Breast epithelium (tissue), 4 donors: ENCODE measurements at places on chromosomes 1 and 21. TPM values are rescaled to one million over a fixed set of nuclear protein-coding genes. Genes with fewer than 3 reads are reported as not detected.

DNA sequence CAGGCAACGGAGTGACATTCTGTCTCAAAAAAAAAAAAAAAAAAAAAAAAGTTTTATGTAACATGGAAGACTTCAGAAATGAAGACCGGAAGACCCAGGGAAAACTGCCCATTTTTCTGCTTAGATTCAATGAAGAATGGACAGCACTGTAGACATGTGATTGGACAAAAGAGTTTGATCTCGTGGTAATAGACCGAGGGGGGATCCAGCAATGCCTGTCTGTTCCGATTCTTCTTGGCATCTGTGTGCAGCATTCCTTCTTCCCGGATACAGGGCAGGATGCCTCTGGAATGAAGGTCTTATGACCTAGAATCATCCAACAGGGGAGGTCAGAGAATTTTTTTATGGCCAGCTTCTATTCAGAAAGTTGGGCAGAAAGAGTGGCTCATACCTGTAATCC, 5.6 kb upstream of the LYST start:
- no peak overlapping the region for H3K4me3 ChIP-seq
- H3K27me3 ChIP-seq: no peaks in the 10 kb centered on the region
- DNase-seq: no peak
- H3K27ac ChIP-seq: no peak overlapping the region

- DNase-seq: no peak
- H3K4me1 ChIP-seq: no peaks in the 10 kb centered on the region
- H3K36me3 ChIP-seq: no peaks in the 10 kb centered on the region
- no peak overlapping the region for H3K27ac ChIP-seq
These were observed 96.2 kb downstream of the ZMYM4 start for GRCh38 chr1:35364741-35365140.

DNA sequence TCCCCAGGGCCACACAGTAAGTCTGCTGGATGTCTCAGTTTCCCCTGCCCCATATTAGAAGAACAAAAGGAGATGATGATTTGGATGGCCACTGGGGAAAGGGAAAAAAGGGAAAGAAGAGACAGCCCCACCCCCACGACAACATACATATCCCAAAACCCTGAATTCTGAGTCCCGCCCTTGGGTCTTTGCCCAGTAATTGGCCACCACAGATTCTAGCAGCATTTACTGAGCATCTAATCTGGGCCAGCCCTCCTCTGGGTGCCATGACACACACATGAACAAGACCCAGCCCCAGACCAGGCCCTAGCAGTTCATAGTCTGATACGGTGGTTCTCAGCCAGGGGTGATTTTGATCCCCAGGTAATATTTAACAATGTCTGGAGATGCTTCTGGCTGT, 5.2 kb upstream of the TTC4 start:
- no peaks in the 10 kb centered on the region for H3K4me1 ChIP-seq
- no peak overlapping the region for H3K4me3 ChIP-seq
- no peaks in the 10 kb centered on the region for H3K36me3 ChIP-seq
- no peaks in the 10 kb centered on the region for H3K27me3 ChIP-seq
- no peak overlapping the region for H3K27ac ChIP-seq

- no peak overlapping the region for H3K4me3 ChIP-seq
- DNase-seq: no peak
These were observed 955.7 kb downstream of the TTLL7 start for GRCh38 chr1:83043244-83043643.

- H3K4me1 ChIP-seq: no peaks in the 10 kb centered on the region
- H3K27me3 ChIP-seq: peaks cover 3% of the 10 kb centered on the region
- H3K36me3 ChIP-seq: no peaks in the 10 kb centered on the region
- DNase-seq: no peak
- H3K4me3 ChIP-seq: no peak overlapping the region
These were observed 25.9 kb downstream of the RUNX3 start for GRCh38 chr1:24903955-24904730.

DNA sequence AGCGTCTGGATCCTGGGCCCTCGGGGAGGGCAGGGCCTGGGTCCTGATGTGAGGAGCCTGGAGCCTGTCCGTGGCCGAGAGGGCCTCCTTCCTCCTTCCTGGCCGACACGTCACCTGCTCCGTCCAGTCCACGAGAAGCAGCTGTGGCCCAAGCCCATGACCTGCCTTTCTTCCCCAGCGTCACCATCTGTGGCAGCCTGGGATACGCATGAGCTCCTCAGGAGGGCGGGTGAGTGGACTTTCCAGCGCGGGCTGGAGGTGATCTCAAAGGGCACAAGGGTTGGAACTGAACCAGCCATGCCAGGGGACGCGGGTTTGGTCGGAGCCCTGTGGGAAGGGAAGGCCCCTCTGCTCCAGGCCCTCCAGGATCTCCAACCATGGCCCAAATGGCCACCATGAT, 90.4 kb downstream of the DHRS3 start:
- H3K27me3 ChIP-seq: no peaks in the 10 kb centered on the region
- no peaks in the 10 kb centered on the region for H3K36me3 ChIP-seq
- H3K4me3 ChIP-seq: no peak overlapping the region
- H3K27ac ChIP-seq: no peak overlapping the region
- no peaks in the 10 kb centered on the region for H3K4me1 ChIP-seq
- DNase-seq: no peak

DNA sequence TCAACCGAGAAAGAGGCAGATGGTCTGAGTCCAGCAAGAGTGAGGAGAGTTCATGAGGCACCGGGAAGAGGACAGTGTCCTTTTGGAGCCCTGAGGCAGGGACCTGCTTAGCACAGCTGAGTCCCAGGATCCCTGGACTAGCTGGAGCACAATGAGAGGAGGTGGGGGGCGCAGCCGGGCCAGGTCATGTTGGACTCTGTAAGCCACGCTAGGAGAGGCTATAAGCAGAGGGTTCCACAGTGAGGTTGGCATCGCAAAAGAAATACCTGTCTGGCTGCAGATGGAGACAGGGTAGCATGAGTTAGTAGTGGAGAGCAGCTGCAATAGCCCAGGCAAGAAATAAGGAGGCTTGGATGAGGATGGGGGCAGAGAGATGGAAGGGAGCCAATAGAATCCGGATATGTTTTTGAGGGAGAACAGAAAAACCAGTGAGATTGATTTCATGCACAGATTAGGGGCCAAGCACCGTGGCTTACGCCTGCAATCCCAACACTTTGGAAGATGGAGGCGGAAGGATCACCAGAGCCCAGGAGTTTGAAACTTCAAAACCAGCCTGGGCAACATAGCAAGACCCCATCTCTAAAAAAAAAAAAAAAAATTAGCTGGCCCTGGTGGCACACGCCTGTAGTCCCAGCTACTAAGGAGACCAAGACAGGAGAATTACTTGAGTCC, 98.2 kb downstream of the DHRS3 start:
- H3K27ac ChIP-seq: peak overlapping the region; percentile 64
- no peaks in the 10 kb centered on the region for H3K36me3 ChIP-seq
- no peak overlapping the region for H3K4me3 ChIP-seq
- no peaks in the 10 kb centered on the region for H3K4me1 ChIP-seq
- no peak for DNase-seq

DNA sequence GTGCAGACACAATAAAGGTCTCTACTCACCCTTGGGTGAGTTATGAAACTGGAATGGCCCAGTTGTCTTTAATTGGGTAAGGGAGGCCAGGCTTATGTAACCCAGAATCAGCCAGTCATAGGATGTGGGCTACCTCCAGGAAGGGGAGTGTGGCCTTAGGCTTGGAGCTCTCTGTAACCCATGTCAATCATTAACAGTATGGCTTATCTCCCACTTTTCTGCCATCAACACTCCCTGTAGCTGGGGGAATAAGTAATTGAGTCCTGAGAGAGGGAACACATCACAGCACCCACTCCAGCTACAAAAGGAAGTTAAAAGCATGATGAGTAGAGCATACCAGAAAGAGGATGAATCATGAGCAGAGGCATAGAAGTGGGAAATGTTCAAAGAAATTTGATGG, 327.0 kb upstream of the DUSP10 start:
- H3K27ac ChIP-seq: no peak overlapping the region
- H3K4me3 ChIP-seq: no peak overlapping the region
- H3K27me3 ChIP-seq: no peaks in the 10 kb centered on the region
- DNase-seq: no peak
- no peaks in the 10 kb centered on the region for H3K36me3 ChIP-seq

- H3K4me1 ChIP-seq: no peaks in the 10 kb centered on the region
- no peaks in the 10 kb centered on the region for H3K27me3 ChIP-seq
- peaks cover 4% of the 10 kb centered on the region for H3K36me3 ChIP-seq
- H3K4me3 ChIP-seq: no peak overlapping the region
These were observed 26.2 kb upstream of the KNCN start for GRCh38 chr1:46577671-46578070.

- DNase-seq: no peak
- H3K36me3 ChIP-seq: no peaks in the 10 kb centered on the region
- H3K4me1 ChIP-seq: no peaks in the 10 kb centered on the region
- H3K27ac ChIP-seq: no peak overlapping the region
- H3K27me3 ChIP-seq: no peaks in the 10 kb centered on the region
- no peak overlapping the region for H3K4me3 ChIP-seq
These were observed 600.4 kb downstream of the ADGRL2 start for GRCh38 chr1:82401116-82401515.

GRCh38 chr1:116720364-116721038, 33.7 kb upstream of the CD2 start:
- DNase-seq: no peak
- no peaks in the 10 kb centered on the region for H3K36me3 ChIP-seq
- no peaks in the 10 kb centered on the region for H3K27me3 ChIP-seq
- no peak overlapping the region for H3K27ac ChIP-seq

DNA sequence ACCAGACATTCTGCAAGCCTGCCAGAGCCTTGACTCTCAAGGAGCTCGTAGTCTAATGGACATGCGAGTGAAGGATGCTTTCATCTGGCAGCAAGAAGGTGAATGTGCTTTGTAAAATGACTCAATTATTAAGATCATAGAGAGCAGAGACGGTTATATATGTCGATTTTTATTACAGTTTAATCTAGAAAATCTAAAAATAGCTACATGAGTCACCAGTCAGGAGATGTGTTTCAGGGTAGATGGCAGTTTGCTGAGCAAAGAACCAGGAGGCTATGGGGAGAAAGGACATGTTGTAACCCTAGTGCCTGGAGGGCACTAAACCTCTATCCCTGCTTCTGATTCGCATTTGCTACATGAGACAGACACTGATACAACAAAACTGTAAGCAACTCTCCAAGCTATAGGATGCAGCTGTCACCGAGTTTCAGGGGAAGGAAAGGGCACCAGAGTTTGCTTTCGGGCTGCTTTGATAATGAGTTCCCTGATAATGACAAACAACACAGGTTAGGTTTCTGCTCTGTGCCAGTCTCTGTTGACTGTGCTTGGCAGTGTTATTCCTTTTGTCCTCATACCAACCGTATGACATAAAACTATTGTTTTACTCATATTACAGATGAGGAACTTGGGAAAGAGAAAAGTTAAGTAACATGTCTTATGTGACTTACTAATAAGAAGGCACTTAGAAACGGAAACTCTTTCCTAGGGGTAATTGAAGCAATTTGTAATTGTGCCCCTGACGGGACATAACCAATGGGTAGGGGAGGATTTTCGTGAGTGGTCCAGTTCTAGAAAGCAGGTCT, 43.2 kb downstream of the C1orf198 start:
- H3K4me3 ChIP-seq: no peak overlapping the region
- no peaks in the 10 kb centered on the region for H3K27me3 ChIP-seq
- peak; percentile 58 for DNase-seq
- peak overlapping the region; percentile 91 for H3K27ac ChIP-seq
- no peaks in the 10 kb centered on the region for H3K36me3 ChIP-seq

DNA sequence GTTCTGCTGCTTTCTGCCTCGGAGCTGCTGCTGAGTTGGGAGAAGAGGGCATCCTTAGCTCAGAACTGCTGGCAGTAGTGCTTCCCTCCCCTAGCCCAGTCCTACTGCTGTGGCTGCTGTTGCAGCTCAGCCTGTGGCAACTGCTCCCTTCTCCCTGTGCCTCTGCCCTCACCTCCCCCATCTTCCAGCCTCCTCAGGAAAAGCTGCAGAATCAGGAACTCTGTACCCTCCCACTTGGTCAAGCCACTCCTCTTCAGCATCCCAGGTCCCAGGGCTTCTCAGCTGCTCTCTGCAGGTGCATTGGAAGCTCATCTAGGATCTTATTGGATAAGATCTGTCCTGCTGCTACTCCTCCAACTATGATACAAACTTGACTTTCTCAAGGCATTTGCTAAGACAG, 316.7 kb downstream of the BRINP2 start:
- H3K27me3 ChIP-seq: no peaks in the 10 kb centered on the region
- no peak overlapping the region for H3K4me3 ChIP-seq
- H3K36me3 ChIP-seq: no peaks in the 10 kb centered on the region
- H3K4me1 ChIP-seq: no peaks in the 10 kb centered on the region
- no peak overlapping the region for H3K27ac ChIP-seq

- no peaks in the 10 kb centered on the region for H3K36me3 ChIP-seq
- H3K27ac ChIP-seq: no peak overlapping the region
These were observed 1.6 kb downstream of the IGSF21 start for GRCh38 chr1:18109058-18109755.

DNA sequence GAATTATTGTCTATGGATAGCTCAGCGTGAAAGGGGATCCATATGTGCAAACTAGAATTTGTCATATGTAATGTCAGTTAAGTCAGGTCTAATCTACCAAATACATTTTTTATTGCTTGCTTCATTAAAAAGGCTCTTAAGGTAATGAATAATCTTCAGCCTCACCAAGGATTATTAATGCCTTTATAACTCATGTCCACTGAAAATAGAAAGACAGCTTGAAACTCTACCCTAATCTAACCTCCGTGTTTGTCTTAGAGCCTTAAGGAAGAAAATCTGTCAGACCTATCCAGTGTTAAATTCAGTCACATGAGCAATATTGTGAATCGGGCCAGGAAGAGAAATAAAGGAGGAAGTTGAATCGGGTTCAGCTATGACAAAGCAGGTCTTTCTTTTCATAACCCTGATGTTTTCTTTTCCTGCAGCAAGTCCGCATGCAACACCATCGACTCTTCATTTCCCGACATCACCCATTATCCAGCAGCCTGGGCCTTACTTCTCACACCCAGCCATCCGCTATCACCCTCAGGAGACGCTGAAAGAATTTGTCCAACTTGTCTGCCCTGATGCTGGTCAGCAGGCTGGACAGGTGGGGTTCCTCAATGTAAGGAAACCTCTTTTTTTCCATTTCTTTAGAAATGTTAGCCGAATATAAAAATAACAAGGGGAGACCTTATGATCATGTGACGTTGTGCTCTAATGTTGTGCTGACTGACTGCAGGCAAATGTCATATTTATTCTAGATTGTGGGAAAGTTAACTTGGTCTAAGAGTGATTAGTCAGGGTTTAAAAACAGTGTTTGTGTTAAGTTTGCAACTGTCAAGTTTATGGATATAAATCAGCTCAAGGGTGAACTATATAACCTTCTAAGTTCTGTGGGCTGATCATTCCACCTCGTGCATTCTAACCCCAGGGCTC, 321.0 kb downstream of the TM2D1 start:
- H3K27me3 ChIP-seq: no peaks in the 10 kb centered on the region
- no peak overlapping the region for H3K4me3 ChIP-seq
- DNase-seq: no peak
- peak overlapping the region; percentile 64 for H3K27ac ChIP-seq

DNA sequence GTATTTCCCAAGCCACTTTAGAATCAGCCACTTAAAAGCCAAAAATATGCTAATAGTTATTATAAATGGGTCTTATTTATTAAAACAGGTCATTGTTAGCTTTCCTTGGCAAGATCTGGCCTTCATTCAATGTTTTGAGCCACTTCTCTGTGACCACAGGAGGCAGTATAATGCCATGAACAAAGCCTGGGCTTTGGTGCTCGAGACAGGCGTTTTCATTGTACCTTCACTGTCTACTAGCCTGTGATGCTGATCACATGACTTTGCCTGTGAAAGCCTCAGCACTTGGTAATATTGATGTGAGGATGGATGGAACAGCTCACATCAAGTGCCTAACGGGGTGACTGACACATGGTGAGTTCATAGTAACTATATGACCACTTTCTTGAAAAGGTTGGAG, 217.0 kb downstream of the RWDD3 start:
- no peak for DNase-seq
- no peak overlapping the region for H3K27ac ChIP-seq
- no peaks in the 10 kb centered on the region for H3K4me1 ChIP-seq
- no peaks in the 10 kb centered on the region for H3K27me3 ChIP-seq
- H3K4me3 ChIP-seq: no peak overlapping the region

Gene MR1
- 23.4 TPM for total RNA-seq

Gene SAMD11
- total RNA-seq: 23.0 TPM

Gene KRTAP10-5
- total RNA-seq: not detected
